Endodermal cell (in vitro differentiated cells): ENCODE measurements at places on chromosomes 7 and 10. TPM values are rescaled to one million over a fixed set of nuclear protein-coding genes. Genes with fewer than 3 reads are reported as not detected.

DNA sequence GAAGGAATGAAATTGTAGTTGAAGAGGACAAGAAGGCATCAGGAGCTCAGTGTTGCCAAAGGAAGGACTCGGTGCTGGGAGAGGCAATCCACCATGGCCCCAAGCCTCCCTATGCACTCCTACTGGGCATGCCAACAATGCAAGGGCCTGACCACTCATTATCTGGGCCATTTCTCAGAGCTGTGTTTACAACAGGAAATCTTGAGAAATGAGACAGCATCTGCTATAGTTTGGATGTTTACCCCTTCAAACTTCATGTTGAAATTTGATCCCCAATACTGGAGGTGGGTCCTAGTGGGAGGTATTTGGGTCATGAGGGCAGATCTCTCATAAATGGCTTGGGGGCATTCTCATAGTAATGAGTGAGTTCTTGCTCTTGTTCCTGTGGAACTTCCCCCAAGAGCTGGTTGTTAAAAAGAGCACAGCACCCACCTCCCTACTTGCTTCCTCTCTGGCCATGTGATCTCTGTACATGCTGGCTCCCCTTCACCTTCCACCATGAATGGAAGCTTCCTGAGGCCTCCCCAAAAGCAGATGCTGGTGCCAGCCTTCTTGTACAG is 50.8 kb upstream of the AOAH start:
- no peak for DNase-seq

DNA sequence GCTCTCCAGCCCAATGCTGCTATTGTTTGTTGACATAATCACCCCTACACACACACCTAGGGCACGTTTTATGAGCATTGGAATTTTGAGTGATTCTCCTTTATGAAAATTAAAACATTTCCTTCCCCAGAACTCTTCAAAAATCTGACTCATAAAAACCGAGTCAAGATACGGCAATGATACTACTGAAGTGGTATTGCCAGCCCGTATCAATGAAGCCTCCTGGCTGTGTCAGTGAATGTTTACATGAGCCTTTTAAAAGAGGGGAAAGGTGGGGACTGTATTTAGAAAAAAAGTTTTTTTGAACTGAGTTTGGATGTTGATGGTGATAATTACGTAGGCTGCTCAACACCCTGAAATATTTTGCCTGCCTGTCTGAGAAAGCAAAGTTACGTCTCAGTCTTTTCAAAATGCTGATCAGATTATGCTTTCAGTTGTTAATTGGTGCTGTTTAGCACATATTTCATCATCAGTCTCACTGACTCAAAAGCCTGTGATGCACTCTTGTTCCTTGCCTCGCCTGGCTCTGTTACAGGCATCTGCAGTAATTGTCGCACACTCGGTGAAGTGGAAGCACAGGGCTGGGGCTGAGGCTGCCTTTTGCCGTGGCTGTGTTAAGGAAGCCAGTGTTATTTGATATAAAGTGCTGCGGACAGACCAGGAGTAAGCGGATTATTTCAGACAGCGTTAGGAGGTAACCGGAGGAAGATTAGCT is 157.4 kb upstream of the TCF7L2 start:
- DNase-seq, result no peak

Gene SPDYE18
- total RNA-seq, result not detected in 2 replicates

Gene SFRP5
- total RNA-seq, result 1.3 and 1.8 TPM in 2 replicates

Gene STK31
- 1.4 and 1.6 TPM in 2 replicates for total RNA-seq

DNA sequence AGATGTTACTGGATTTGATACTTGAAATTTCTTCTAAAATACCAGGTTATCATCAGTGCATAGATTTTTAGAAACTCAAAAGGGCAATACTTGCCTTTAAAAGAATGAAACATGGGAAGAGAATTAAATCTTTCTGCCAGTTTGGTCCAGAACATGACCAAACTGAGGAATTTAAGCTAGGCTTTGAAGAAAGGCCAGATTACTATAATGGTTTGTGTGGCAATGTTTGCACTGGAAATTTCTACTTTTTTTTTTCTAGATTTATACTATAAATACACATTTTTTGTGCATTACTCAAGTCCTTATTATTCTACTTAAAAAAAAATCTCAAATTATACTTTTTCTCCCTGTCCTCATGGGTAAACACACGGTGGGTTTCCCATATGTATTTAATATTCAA is 9.2 kb downstream of the MKX start:
- DNase-seq, result no peak

DNA sequence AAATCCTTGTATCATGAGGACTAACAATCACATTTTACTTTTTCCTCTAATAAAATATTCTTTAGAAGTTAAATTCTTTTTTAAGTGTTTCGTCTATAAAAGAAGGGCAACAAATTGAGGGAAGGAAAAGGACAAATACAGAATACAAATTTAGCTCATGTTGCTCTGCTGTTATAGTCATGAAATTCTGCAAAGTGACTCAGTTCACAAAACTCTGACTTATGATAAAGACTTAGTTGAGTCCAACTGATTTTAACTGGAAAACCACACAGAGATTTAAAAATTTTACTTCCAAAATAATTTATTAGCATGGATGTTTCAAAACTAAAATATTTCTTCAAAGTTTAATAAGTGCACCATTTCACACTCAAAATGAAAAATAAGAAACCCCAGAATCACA is 75.0 kb upstream of the GPR22 start:
- no peak for DNase-seq

Gene HOGA1
- 0.21 to 1.7 TPM (median 0.38 TPM) in 3 replicates for total RNA-seq

DNA sequence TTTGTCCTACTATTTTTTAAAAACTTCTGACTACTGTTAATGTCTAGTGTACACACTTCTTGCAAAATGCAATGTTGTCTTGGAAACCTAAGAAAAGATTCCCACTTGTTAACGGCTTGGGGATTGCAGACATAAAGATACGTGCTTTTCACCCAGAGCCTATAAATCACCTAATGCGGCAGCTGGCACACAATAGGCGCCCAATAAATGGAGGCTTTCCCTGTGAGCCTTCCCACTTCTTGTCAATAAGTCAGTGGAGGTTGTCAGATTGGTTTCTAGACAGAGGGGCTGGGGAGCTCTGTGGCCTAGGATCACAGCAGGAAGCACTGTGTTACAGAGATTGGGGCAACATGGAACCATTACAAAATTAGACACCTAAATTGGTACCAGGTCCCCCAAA is 74.7 kb downstream of the VSTM4 start:
- no peak for DNase-seq

DNA sequence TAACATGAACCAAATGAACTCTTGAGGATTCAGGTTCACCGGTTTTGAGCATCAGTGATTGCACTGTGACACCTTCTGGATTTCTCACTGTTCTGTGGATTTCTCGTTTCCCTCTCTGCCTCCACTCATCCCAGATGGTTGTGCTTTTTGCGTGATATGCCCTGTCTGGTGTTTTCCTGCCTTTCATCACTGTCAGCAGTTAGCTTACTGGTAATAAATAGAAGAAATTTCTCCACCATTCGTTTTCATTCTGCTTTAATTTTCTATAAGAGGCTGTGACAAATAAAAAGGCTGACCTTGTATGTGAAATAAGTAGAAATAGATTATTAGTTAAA is 16.2 kb downstream of the BPGM start:
- DNase-seq, result no peak
